ENCODE measurements at places on chromosomes 13 and 19.

DNA sequence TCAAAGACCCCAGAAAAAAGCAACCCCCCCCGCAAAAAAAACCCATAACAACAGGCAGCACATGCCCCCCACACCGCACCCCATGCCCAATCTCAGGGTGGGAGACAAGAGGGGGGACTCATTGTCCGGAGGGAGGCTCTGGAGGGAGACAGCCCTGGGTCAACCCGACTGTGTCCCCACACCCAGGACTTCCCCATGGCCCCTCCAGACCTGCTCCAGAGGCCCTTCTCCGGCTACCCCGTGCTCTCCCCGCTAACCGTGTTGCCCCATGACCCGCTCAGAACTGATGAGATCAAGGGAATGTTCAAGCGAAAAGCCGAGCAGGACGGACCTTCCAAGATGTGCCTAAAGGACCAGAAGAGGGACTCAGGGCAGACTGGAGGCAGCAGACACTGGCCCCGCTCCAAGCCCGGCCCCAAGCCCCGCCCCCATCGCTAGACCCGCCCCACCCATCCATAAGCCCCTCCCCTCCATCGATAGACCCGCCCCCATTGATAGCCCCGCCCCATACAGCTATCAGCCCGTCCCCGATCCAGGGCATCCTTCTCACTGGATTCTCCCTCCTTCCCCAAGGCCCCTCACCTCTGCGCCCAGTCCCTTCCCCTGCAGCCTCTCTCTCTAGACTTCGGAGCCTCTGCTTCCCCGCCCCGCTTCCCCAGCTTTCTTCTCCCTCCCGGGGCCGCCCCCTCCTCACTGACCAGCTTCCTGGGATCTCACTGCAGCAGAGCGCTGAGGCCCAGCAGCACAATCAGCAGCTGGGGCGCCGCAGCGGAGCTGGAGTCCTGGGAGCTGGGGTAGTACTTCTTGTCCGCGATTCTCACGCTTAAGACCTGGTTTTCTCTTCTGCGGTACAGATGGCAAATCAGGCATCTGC lies 2.2 kb downstream of the BST2 start:
- peak; percentile 34 for DNase-seq

DNA sequence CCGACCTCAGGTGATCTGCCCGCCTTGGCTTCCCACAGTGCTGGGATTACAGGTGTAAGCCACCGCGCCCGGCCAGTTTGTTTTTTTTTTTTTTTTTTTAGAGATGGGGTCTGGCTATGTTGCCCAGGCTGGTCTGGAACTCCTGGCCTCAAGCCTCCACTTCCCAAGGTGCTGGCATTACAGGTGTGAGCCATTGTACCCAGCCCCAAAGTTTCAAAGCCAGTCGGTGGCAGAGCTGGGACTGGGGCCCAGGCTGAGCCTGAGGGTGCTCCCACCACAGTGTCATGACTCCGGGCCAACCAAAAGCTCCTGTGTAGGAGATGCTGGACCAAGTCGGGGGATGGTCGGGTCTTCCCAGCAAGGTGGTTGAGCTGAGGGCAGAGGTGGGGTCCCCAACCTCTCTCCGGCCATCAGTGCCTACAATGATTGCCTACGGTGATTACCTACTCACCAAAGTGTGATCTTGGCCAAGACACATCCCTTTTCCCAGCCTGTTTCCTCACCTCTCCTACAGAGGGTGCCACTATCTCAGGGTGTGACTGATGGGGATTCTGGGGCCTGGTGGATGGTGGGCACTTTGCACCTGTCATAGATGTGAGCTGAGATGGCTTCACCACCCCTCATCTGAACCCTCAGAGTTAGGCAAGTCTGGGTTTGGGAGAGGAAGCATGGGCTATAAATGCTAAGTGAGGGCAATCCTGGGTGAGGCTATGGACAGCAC lies 5.9 kb upstream of the SAMD1 start:
- DNase-seq, result no peak

DNA sequence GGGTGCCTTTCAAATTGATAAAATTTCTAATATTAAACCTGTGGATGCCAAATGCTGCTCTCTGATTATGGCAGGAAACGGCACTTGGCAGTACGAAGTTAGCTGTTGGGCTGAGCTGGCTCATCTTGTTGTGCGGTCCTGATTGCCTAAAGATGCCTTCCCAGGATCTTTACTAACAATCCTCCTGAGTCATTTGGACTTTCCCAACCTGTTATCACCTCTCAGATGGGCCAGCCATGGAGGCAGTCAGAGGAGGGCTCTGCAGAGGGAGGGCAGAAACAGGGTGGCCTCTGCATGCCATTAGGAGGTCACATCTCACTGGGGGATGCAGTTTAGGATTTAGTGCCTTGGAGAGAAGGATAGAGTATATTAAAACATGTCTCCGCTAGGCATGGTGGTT lies 27.3 kb downstream of the ALOX5AP start:
- DNase-seq, result no peak

- no peak for DNase-seq
Measured at GRCh38 chr13:84605927-84606326, 723.7 kb upstream of the SLITRK1 start.
